ENCODE measurements at places on chromosomes 5 and 9.
A peak's percentile ranks its signal among the peaks of the same experiment; 100 is the strongest.

DNA sequence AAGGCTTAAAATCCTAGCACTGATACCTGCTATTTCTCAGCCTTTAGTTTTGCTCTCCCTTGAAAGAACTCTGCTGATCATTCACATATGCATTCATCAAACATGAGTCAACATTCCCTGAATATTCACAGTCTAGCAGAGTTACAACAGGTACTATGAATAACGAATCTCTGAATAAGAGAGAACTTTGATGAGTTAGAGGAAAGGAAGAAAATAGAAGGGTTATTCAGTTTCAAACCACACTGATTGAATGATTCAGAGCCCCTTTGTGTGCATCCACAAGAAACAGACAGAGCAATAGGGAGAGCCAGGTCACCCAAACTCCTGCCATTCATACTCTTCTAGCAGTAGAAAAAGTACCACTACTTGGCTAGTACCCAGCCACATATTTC, 36.0 kb downstream of the FOXD1 start:
- peak; percentile 30 for DNase-seq

GRCh38 chr5:149719666-149720065, 10.4 kb upstream of the PPARGC1B start:
- no peak for DNase-seq

GRCh38 chr5:64100203-64100602, 65.4 kb upstream of the RNF180 start:
- no peak for DNase-seq

DNA sequence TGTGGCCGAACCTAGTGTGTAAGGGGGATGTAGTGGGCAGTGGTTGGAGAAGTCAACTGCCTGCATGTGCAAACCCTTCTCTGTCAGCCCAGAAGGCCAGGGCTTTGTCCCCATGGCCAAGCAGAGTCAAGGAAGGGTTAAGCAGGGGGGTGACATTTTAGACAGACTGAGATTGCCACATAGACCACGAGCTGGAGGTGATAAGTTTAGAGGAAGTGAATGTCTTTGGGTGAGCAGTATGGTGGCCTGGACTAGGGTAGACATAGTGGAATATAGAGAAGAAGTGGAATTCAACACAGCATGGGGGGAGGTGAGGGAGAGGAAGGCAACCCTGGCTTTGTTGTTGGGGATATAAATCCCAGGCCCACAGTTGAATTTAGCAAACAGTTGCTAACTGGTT, 38.7 kb upstream of the CDKN2AIPNL start:
- DNase-seq = no peak

DNA sequence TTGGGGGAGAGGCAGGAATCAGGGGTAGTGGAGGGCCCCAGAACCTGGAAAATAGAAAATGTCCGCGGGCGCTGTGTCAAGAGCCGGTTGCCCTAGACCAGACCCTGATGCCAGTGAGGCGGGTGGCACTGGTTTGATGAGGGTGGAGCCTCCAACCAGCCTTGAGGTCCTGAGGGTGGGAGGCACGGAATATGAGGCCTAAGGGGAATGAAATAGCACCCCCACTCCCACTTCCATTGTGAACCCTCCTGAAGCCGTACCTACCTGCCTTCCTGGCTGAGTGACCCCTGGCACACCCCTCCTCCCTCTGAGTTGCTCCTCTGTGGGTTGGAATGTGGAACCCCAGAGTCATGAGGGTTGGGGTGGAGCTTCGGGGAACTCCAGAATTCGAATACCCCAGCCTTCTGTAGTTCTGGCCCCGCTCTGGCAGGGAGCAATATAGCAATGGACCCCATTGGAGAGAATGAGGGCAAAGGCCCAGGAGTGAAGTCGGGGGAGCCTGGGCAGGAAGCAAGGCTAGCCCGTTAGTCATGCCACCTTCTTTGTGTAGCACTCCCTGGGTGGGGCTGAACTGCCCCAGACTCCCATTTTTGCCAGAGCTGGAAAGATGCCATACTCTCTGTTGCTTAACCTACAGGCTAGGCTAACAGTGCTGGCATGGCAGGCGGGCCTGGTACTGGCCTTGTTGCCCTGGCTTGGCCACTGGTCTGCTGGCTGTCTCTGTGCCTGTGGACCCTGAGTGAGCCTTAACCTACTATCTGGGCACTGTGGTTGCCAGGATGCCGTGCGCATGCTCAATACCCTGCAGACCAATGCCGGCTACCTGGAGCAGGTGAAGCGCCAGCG, 1.0 kb downstream of the FPGS start:
- DNase-seq = peak; percentile 42

GRCh38 chr9:134243778-134244467, 79.6 kb upstream of the RNU6ATAC start:
- no peak for DNase-seq

GRCh38 chr9:36874921-36875320, 159.1 kb downstream of the PAX5 start:
- DNase-seq = no peak

- DNase-seq = peak; percentile 14
Measured at GRCh38 chr5:107806705-107807104, 136.0 kb upstream of the EFNA5 start.

DNA sequence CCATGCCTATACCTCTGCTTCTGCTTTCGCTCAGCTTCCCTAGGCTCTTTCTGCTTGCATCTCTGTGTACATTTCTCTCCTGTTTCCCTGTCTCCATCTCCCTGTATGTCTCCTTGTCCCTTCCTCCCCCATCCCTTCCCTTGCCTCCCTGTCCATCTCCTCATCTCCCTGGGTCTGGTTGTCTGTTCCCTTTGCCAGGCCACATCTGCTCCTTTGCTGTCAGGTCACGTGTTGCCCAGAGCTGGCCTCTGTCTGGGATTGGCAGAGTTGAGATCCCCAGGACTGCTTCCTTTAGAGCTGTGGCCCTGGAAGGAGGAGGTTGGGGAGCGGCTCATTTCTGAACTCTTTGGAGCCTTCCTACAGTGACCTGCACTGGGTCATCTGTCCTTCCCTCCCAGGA, 31.8 kb upstream of the PTGS1 start:
- no peak for DNase-seq

DNA sequence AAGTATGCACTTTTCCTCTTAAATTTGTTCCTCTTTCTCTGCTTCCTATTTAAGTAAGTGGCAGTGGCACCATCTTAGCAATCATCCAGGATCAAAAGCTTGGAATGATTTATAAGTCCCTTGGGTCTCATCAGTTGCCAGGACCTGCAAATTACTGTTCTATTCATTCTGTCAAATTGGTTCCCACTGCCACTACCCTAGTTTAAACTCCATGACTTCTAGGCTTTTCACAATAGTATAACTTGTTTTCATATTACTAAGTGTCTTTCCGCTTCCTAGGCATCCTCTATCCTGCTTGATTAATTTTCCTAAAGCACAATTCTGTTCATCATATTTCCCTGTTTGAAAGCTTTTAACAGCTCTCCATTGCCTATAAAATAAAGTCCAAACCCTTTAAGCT, 363.9 kb upstream of the MEF2C start:
- DNase-seq = no peak

- DNase-seq = no peak
Measured at GRCh38 chr5:118354797-118355196, 633.5 kb downstream of the DTWD2 start.

DNA sequence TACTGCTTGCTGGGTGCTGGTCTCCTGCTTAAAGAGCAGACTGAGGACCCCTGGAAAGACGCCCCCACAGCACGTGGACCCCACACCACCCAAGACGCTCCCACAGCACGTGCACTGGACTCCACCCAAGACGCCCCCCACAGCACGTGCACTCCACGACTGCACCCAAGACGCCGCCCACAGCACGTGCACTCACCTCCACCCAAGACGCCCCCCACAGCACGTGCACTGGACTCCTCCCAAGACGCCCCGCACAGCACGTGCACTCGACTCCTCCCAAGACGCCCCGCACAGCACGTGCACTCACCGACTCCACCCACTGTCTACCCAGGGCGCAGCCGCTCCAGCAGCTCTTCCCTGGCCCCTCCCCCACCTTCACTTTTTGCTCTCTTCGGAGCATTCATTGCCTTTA, 50.5 kb downstream of the EHMT1 start:
- no peak for DNase-seq

GRCh38 chr5:150763023-150763769, 4.4 kb upstream of the DCTN4 start:
- no peak for DNase-seq

GRCh38 chr5:124056991-124057723, 545.2 kb downstream of the CSNK1G3 start:
- no peak for DNase-seq

GRCh38 chr5:98872674-98873073, 56.1 kb downstream of the CHD1 start:
- DNase-seq = no peak

All from HS-27A (cell line).